Mesenteric fat pad (tissue), 1 donor: ENCODE measurements at places on chromosomes 5 and 9. TPM values are rescaled to one million over a fixed set of nuclear protein-coding genes. Genes with fewer than 3 reads are reported as not detected.

Gene CCDC171
- 0.87 TPM for total RNA-seq

- no peak for DNase-seq
These were observed 1.2 kb downstream of the SEMA4D start for GRCh38 chr9:89496645-89497256.

DNA sequence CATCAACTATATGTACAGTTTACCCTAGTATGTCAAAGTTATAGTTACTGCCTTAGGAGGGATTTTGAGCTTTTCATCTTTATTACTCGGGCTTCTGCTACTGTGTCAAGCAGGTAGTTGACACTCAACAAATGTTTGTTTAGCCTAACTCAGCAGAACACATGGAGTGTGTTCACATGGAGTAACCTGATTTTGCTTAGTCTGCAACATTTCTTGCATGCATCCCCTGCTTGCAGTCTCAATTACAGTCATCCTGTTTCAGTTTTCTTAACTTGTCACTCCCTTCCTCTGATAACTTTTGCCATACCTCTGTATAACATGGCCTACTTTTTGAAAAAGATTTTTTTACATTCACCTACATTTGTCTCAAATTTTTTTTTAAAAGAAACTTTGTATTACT is 135.5 kb downstream of the NMUR2 start:
- DNase-seq: no peak

GRCh38 chr5:53969176-53969730 is 341.1 kb downstream of the ARL15 start:
- DNase-seq: no peak

Gene S100Z
- 0.90 TPM for total RNA-seq

- no peak for DNase-seq
These were observed 87.7 kb downstream of the VCAN start for GRCh38 chr5:83559118-83559785.

Gene ZNF483
- 2.2 TPM for total RNA-seq

DNA sequence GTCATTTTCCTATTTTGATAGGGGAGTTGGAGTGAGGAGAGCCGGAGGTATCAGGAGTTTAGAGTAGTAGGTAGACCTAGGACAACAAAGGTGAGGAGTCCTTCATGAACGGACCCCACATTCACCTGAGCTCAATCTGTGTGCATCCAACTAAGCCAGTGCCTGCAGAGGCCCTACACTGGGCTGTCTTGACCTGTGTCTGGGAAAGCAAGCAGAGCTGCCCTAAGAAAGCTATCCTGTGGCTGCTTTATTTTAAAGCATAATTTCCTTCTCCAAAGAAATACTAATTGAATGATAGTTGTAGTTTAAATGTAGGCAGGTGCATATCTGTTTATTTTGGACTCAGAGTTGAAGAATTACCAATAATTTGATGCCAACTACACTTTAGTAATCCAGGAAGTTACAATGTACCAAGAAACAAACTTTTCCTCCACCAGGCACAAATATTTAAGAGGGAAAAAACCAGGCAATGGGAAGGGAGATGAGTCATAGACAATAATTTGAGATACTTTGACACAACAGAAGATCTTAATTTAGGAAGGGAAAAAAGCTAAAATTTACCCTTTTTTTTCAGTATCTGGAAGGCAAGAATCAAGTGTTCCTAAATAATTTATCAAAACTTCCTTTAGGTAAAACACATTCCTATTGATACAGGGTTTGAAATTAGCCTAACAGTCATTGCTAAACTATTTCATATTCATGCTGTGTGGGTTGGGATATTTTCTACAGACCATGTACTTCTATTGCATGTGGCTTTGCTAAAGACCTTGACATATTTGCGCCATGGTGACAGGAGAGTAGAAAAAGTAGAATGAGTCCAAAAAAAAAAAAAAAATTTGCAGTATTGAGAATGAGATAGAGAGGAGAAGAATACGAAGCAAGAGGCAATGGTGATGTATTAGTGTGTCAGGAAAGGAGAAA is 376.6 kb upstream of the TUSC1 start:
- no peak for DNase-seq
